ENCODE measurements at places on chromosomes 4 and X.

- no peak for DNase-seq
These were observed 60.2 kb upstream of the GRPR start for GRCh38 chrX:16063141-16063540.

DNA sequence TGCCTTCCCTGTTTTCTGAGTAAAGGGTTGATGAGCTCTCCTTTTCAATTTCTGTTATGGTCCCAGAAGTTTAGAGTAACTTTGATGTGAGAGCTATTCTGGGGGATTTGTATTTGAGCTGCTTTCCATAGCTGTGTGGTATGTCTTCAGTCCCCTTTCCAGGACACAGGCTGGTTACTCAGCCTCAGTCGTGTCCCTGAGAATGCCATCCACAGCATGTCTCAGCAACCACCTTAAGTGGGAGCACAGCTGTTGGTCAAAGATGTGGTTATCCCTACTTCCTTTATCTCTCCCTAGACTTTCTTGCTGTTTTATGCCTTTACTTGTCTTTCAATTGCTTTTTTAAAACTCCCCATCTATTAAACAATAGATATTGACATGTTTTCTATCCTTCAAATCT lies 37.8 kb downstream of the RNF175 start:
- DNase-seq = no peak

DNA sequence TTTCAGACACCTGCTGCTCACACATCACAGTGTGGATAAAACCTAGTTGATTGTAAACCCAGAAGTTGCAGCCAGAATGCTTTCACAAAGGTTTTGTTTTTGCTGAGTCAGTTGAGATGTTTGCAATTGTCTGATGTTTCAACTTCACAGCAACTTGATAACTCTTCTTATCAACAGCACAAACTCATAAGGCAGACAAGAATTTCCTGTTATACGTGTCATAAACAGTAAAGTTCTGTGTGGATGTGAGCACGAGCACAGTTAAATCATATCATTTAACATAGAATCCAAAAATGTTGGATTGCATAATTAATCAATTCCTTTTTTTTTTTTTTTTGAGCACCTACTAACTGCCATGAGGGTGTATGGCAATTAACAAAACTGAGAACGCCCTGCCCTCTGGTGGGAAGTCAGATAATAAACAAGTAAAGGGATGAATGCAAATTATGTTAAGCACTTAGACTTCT lies 512.2 kb downstream of the PDHA2 start:
- DNase-seq = no peak

GRCh38 chr4:102343964-102344519 lies 1.2 kb downstream of the SLC39A8 start:
- peak; percentile 37 for DNase-seq

GRCh38 chr4:100962698-100963097 lies 384.6 kb downstream of the PPP3CA start:
- DNase-seq = no peak

DNA sequence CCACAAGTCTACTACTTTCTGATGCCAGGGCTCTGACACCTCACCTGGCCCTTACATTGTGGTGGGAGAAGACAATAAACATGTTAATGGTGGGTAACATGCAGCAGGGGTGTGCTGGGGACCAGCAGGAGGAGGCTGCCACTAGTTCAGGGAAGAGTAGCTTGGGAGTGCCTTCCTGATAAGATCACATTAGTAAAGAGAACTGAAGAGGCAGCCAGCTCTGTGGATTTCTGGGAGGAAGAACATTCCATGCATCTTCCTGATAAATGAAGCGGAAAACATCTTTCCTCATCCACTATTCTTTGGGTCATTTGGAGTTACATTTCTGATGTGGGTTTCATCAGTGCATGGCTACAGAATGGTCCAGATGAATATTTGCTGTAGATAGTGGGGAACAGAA lies 9.0 kb downstream of the RNF150 start:
- no peak for DNase-seq

DNA sequence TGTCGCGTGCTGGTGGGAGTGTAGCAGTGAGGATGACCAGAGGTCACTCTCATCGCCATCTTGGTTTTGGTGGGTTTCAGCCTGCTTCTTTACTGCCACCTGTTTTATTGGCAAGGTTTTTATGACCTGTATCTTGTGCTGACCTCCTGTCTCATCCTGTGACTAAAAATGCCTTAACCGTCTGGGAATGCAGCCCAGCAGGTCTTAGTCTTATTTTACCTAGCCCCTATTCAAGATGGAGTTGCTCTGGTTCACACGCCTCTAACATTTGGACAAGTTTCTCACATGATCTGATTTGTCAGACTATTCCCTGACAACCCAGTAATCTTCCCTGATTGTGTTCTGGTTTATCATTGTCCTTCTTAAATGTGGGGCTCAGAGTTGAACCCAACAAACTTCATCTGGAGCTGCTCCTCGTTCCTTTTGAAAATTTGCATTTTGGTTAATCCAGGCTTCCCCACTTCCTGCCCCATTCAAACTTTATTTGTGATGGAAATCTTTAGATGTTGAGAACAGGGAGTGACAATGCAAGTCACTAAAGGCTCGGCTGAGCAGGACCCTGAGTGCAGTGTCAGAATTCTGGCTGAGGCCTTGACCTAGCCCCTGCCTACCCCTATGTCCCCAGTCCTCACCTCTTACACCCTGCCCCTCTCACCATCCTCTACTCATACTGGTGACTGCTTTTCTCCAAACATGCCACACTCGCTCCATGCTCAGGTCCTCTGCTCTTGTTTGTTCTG lies 226.8 kb downstream of the STIM2 start:
- DNase-seq = no peak

- no peak for DNase-seq
These were observed 131.8 kb downstream of the OR13H1 start for GRCh38 chrX:131675596-131676194.

- DNase-seq = no peak
These were observed 3.1 kb downstream of the SMS start for GRCh38 chrX:21943460-21944135.

GRCh38 chrX:136256026-136256425 lies 4.8 kb upstream of the MAP7D3 start:
- DNase-seq = no peak

- DNase-seq = no peak
These were observed 315.9 kb downstream of the LDB2 start for GRCh38 chr4:16582526-16582925.

Measured in stimulated activated CD4-positive, alpha-beta T cell treated with anti-CD3 and anti-CD28 coated beads, Interleukin-1b, Interleukin-23, amount 100 ng/mL, for 4 hours (primary cell).